Spinal cord (tissue), 10 donors: ENCODE measurements at places on chromosomes 2 and 18. TPM values are rescaled to one million over a fixed set of nuclear protein-coding genes. Genes with fewer than 3 reads are reported as not detected.

Gene ZNG1B
- 38.8 TPM for total RNA-seq

Gene CAPN14
- total RNA-seq = 0.40 TPM

Gene SNED1
- total RNA-seq = 23.5 TPM

Gene HDLBP
- total RNA-seq = 304 TPM

Gene UGT1A5
- not detected for total RNA-seq

Gene HYCC2
- total RNA-seq = 17.2 TPM

Gene HOXD13
- total RNA-seq = 0.10 TPM

Gene NEU4
- 1.2 TPM for total RNA-seq
